Activated CD8-positive, alpha-beta memory T cell treated with anti-CD3 and anti-CD28 coated beads, Interleukin-2, amount 10 ng/mL, durations not matched to agents 7 days and 5 days (primary cell): ENCODE measurements at places on chromosomes 11 and 22. TPM values are rescaled to one million over a fixed set of nuclear protein-coding genes. Genes with fewer than 3 reads are reported as not detected.

The MRGPRX2 gene
- total RNA-seq, result not detected

DNA sequence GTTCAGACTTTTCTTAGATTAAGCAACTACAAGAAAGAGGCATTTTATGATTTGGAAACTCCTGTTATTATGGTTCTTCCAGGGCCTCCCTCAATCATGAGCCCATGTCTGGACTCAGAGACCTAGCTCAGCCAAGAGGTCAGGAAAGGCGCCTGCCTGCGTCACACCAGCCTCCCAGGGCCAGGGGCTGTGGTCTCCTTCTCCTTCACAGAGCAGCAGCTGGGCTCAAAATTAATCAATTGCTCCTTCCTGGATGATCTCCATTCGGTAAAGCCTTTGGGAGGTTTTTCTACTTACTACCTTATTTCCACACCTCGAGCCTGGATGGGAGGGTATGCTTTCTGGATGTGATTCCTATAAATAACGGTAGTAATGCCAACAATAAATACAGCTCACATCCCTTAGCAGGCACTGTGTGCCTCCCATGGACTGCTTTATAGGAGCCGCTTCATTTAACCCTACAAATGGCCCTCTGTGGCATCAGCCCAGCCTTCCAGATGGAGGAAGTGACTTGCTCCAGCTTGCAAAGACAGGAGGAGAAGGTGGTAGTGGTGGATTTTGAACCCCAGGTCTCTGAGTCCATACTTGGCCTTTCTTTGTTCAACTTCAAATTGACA is 1445.6 kb downstream of the TBC1D22A start:
- DNase-seq, result no peak

DNA sequence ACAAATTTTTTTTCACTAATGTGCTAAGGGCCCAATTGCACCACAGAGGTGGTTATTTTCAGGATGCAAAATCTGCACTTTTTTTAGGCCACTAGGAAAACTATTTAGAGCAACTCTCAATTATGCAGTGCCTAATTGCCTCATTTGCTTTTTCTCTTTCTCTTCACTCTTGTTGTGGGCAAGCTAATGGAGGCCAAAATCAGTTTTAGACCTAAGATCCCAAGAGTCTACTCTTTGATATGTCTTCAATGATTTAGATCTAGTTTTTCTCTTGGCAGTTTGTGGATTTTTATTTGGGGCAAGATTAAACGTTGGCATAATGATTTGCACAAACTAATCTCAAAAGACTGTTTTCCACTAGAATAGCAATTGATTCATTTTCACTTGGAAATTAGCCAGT is 1996.9 kb downstream of the LRRC4C start:
- DNase-seq, result no peak

- DNase-seq, result no peak
Measured at GRCh38 chr11:91654686-91655085, 569.9 kb upstream of the FAT3 start.

DNA sequence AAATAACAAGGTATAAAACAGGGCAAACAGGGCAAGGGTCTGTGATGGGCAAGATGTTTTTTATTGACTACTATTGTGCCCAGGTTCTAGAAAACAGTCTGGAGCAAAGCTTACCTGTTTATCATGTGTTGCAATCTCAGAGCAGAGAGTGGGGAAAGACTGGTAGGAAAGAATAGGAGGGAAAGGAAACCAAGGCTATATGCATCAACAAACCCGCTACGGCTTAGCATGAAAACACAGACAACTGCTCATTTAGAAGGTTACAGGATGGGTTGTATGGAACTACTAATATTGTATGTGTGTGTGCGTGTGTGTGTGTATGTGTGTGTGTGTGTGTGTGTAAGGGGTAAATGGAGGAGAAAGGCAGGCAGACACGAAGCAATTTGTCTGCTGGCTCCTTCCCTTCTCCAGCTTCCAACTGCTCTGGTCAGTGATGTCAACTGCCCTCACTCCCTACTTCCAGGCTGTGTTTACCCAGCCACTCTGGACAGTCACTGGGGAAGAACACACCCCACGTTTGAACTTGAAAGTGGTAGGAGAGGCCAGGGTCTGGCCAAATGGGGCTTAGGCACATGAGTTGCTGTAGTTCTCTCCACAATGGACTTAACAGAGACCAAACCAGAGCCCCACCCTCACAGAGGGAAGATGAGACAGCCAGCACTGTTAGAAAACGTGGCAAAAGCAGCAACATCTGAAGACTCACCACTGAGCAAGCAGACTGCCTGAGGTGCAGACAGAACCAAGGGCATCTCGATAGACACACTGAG is 47.0 kb downstream of the GAB2 start:
- DNase-seq, result no peak

DNA sequence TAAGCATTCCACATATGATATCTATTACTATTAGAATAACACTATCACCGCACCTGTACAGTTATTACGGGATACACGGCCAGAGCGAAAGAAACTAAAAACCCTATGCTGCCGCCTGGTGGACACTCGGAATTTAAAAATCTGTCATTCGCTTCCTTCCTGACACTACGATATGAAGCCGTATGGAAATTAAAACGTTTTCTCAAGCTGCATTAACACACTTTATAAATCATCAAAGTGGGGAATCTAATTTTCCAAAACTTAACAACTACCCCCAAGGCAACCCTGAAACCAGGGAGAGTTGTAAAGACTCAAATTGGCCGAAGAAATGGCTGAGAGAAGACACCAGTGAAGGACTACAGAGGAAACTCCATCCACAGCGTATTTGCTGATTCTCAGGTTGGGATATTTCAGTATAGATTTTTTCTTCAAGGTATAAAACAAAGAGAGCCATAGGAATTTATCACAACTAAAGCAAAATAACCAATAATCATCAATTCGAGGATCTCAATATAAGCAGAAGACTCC is 1.4 kb downstream of the CCDC73 start:
- DNase-seq, result peak; percentile 70

DNA sequence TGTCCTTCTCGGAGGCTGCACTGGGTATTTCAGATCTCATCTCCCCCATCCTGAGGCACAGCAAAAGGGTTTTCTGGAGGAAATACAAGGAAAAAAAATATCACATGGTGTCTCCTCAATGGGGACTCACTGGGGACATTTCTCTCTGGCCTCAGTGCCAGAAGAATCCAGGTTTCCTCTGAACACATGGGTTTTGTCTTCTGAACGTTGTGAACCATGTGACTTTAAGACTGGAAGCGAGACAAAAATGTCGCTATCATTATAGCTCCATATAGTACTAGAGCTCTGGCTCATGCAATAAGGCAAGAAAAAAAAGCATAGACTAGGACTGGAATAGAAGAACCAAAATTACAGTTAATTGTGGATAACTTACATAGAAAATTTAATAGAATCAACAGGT is 44.9 kb upstream of the RFPL3 start:
- DNase-seq, result peak; percentile 16

The OR56A1 gene
- total RNA-seq, result not detected

DNA sequence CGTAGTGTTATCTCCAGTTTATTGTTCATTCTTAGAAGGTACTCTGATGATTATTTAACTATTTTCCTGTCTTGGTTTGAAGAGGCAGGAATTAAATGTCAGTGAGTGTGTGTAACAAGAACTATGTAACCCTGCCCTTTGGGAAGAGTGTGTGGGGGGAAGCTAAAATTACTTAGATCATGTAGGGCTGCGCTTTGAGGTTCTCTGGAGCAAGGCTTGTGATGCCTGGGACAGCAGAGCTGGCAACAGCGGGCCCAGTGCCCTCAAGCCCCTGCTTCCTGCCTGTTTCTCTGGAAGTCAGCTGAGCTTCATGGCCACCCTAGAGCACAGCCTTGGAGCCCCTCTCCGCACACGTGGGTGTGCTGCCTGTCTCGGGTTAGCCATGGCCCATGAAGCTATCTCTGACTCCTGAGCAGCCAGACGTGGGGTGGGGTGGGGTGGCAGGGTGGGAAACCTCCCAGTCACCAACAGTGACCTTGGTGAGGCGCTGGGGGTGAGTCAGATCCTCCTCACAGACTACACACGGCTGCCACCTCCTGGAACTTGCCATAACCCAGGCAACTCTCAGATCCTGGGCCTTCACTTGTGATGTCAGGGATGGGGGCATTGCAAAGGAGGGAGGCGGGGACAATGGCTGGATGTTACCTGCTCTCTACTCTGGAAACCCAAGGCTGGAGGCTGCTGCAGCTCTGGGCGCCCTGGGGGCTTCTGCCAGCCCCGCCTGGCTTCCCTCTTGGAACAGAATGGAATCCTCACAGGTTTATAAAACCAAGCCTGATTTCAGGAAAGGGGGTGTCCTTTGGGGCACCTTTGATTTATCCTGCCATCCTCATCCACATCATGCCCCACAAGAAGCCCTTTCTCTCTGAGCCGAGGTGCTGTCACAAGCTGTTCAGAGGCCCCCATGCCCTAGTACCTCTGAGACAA is 88.6 kb downstream of the SNX19 start:
- peak; percentile 48 for DNase-seq

DNA sequence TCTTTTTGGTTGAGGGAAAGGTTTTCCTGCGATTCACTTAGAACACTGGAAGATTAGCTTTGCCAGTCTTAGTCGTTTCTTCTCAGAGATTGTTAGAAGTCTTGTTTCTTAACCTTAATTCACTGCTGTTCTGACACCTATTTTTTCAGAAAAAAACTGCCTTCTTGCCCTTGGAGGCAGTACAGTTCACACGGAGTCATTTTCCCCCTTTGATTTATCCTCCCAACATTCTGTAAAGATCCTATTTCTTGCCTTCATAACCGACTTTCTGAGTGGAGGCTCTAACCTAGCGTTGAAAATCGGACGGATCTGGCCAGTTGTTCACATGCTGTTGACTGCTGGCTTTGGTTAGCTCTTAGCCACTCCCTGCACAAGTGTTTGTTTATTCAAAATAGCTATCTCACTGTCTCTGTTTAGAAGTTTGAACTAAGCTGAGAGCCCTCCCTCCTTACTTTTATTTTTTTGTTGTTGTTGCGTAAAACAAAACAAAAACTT is 737 bp downstream of the BCL2L13 start:
- DNase-seq, result peak; percentile 51

DNA sequence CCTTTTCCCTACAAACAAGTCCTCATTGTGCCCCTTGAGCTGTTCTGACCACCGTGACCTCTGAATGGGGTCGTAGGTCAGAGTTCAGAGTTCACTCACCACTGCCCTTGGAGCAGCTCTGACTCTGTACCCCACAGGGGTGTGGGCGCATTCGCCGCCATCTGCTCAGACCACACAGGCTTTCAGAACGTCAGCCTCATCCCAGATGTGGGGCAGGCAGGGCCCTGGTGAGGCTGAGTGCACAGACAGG is 14.8 kb upstream of the MUC5B start:
- DNase-seq, result no peak

- DNase-seq, result no peak
Measured at GRCh38 chr11:125372911-125373310, 123.2 kb downstream of the FEZ1 start.

DNA sequence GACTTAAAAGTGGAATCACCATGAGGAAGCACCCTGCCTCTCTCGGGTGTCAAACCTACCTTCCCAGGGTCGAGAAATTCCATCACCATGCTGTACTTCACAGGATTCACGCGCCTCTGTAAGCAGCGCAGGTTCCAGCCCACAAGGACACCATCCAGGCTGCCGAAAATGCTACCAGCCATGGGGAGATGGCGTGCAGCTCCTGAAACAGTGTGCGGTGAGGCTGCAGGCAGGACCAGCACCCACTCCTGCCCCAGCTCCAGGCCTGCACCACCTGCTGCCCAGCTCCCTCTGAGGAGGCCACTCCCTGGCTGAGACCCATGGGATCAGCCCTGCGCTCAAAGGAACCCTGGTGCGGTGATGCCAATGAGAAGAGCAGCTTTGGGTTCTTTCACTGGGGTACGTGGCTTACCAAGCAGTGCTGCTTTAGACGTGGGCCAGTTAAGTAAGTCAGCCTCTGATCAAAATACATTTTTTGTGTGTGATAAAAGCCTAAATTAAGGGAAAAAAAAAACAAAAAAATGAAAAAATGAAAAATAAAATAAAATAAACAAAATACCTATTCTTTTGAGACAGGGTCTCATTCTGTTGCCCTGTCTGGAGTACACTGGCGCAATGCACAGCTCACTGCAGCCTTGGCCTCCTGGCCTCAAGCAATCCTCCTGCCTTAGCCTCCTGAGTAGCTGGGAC is 115.4 kb downstream of the MED15 start:
- no peak for DNase-seq

- DNase-seq, result no peak
Measured at GRCh38 chr11:95698676-95699557, 90.7 kb downstream of the FAM76B start.

GRCh38 chr22:43191831-43192230 is 4.9 kb upstream of the TTLL12 start:
- DNase-seq, result no peak

The HRAS gene
- 50.7 TPM for total RNA-seq

DNA sequence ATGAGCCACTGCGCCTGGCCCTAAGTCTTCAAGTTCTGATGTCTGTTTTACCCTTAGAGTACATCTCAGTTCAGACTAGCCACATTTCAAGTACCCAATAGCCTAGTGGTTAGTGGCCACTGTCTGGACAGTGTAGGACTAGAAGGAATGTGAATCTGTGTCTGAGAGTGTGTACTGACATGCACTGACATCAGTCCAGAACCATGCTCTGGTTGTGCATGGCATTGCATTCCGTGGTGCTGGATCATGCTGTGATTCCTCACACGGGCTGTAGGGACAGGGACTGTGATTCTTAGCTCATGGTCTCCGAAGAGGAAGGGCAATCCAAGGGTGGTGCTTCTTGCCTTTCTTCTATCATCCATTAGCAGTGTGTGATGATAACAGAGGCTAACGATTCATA is 41.1 kb downstream of the AMOTL1 start:
- DNase-seq, result no peak

DNA sequence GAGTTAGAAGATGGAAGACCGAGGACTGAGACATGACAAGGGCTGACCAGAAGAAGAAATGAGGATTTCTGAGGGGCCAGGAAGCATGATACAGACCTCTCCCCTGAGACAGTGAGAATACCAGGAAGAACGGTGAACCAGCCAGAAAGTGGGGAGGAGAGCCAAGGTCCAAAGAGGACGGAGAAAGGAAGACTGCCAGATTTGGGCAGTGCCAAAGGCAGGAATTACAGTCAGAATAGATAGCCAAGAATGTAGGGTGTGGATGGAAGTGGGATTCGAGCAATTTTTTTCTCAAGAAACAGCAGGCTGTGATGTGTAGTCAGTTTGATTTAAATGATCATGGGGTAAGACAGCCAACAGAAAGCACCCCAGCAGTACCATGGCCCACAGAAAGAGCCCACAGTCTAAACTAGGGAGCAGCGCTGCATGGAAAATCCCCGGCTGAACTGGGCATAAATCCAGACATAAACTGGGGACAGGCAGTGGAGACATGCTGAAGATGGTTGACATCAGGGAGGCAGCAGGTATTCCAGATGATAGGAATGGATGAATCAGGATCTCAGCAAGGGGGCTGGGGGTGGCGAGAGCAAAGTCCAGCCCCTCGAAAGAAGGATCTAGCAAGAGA is 67.3 kb upstream of the BARX2 start:
- no peak for DNase-seq

DNA sequence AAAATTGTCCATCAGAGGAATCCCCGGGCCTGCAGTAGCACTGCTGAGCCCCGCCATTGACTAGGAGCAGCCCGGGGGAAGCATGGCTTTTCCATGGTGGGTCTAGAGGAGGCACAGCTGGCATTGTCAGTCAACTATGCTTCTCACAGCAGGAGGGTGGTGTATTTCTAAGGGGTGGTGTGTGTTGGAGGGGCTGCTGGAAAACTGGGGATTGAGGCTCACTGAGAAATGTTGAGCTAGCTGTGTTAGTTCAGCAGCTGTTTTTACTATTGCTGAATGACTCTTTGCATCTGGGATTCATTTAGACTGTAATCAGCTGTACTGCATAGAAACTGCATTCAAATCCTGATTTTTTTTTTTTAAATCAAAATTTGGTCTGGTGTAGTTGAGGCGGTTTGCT is 5.6 kb downstream of the DDX10 start:
- no peak for DNase-seq

The OAF gene
- 10.5 TPM for total RNA-seq

GRCh38 chr11:129910360-129910759 is 15.0 kb upstream of the NFRKB start:
- DNase-seq, result no peak

The INS gene
- not detected for total RNA-seq
